ENCODE measurements at places on chromosomes 2 and 18.

DNA sequence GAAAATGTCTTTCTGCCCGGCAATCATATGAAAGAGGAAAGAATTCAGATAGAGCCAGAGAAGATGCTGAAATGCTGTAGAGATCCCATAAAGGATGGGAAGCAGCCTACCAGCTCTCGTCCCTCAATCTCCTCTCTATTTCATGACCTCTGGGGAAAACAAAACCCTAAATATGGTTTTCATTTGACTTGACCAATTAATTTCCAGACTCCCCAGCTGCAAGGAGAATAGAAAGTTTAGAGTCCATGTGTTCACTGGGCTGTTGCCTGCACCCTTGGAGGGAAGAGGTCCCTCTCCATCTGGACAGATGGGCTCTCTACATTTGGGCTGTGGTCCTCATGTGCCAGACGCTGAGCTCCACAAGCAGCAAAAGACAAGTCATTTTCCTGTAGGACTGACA, 40.6 kb downstream of the CAPN13 start:
- no peak for DNase-seq

GRCh38 chr2:30410217-30410616, 36.8 kb upstream of the LCLAT1 start:
- no peak for DNase-seq

GRCh38 chr2:176493226-176493825, 224.1 kb downstream of the MTX2 start:
- DNase-seq = no peak

- DNase-seq = no peak
These were observed 172.5 kb downstream of the UXS1 start for GRCh38 chr2:106021662-106022028.

DNA sequence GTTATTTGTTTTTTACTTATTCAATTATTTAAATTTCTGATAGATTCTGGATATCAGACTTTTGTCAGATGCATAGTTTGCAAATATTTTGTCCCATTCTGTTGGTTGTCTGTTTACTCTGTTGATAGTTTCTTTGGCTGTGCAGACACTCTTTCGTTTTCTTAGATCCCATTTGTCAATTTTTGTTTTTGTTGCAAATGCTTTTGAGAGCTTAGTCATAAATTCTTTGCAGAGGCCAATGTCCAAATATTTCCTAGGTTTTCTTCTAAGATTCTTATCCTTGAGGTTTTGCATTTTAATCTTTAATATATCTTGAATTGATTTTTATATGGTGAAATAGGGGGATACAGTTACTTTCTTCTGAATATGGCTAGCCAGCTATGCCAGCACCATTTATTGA, 112.7 kb upstream of the SESTD1 start:
- no peak for DNase-seq

DNA sequence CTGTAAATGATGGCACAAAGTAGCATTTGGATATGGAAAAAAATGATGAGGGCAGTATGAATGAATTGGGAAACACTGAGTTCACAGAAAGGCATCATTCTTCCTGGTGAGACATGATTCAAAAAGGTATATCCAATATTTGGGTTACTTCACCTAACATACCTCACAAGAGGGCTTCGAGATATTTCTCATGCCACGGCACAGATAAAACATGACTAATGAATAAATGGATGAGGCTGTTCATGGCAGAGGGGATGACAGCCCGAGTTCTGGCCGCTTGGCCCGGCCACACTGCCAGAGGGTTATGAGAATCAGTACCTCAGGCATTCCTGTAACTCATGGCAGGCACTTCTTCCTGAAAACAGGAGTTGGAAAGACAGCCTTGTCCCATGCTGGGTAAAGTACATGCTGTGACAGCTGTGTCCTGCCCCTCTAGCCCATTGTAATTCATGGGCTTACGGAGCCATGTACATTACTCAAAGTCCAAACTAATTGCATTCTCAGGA, 116.0 kb upstream of the ACVR1C start:
- no peak for DNase-seq

- peak; percentile 62 for DNase-seq
These were observed 29.2 kb downstream of the UNC50 start for GRCh38 chr2:98637401-98638147.

DNA sequence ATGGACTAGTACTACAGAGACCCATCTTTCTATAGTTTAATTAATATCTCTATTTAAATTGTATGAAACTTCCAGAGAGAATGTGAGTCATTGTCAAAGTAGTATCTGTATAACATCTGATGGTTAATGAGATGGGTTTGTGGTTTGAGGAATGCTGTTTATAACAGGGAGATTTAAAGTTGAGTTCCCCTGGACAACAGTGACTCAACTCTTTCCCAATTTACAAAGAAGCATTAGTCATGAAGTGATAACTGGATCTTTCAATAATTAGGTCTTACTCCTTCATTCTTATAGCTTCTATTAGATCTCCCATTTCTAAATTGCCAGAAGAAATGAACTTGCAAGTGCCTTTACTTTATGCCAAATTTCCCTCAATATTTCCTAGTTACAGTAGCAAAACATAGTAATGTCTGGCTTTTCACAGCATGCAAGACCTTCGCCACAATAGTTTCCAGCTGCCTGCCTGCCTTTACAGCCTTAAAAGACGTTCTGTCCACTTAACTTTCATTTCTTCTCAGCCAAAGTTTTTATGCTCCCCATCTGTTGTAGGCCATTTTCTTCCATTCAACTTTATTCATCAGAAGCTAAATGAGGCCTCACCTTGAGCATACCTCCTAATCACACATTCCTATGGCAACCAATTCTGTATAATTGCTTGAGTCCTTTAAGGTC, 47.7 kb upstream of the WDR75 start:
- no peak for DNase-seq

DNA sequence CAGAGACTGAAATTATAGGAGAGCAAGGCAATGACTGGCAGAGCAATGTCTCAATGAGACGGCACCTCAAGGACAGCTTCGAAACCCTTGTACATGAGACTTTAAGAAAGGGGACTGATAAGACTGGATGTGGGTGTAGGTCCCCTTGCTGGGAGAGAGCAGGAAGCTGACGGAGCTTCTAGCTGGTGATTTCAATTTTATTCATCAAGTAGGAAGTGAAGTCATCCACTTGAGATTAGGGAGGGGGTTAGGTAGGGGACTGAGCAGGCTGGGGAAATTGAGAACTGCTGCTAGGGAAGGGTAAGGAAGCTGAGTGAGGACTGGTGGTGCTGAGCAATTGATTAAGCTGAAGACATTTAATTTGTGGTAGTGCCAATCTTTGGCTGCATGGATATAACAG, 99.5 kb upstream of the ITGB6 start:
- no peak for DNase-seq

- DNase-seq = no peak
These were observed 55.5 kb upstream of the ALKAL2 start for GRCh38 chr2:343355-343754.

DNA sequence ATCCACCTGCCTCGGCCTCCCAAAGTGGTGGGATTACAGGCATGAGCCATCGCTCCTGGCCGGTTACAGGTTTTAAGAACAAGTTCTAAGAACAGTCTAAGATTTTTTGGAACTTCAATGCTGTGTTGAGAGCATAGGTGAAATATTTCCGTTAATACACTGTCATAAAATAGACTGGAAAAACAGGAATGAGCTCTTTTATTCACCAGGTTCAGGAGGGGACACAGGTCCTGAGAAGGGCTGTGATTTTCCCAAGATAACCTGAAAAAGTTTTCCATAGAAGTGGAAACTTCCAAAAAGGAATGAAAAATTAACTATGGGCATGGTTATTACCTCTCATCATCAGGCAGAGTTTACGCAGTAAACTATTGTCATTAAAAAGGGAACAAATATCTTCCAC, 97.6 kb upstream of the TMEM178A start:
- DNase-seq = no peak

GRCh38 chr2:262117-262516, 1.7 kb downstream of the SH3YL1 start:
- DNase-seq = no peak

DNA sequence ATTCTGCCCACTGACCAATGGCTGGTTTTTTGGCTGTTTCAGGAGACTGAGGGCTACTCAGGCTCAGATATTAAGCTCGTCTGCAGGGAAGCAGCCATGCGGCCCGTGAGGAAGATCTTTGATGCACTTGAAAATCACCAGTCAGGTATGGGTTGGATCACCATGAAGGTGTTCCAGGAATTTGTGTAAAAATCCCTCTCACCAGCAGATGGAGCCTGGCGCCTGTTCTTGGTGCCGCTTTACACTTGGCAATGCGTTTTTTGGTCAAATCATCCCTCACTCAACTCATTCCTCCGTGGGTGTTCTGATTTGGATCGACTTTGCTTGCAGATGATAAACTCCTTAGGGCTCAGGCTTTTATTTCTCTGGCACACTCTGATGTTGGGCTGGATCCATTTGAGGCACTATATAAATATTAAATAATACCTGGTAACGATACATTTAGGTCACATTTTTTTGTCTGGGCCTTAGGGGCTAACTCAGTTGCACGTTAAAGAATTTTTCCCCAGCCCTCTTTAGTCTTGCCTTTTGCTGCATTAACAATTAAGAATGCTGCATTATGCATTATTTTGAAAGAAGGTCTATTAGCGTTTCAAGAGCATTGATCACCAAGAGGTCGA, 50.0 kb downstream of the HDHD2 start:
- DNase-seq = peak; percentile 52

DNA sequence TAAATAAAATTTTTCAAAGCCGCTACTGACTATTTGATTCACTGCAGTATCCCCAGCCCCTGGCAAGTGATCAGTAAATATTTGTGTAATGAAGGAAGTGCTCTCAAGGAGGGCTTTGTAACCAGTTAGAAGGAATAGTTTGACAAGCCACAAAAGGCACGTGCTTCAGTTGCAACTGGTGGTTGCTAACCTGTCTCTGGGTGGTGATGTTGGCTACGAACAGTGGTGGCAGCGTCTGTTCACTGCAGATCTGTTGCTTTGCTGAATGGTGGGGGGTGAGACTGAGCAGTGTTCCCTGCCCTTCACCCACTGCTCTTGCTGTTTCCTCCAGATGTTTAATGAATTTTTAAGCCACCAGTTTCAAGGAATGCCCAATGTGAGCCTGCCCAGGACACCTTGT, 73.9 kb upstream of the SIX2 start:
- DNase-seq = no peak

- no peak for DNase-seq
These were observed 294.7 kb upstream of the LRP1B start for GRCh38 chr2:142425551-142425950.

DNA sequence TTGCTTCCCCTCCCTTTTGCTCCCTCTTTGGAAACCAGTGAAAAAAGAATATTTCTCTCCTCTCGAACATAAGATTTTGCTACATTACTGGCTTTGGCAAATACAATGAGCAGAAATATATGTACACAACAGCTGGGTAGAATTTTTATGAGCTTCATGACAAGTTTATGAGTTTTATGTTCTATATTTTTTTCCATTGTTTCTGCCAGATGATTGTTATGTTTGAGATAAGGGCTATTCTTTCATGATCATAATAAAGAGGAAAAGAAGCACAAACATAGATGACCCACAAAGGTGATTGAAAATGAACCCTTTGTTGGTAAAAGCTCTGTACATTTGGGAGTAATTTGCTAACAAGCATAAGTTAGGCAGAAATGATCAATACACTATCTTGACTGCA, 14.8 kb upstream of the TFPI start:
- DNase-seq = no peak

- DNase-seq = no peak
These were observed 67.5 kb downstream of the CSRNP3 start for GRCh38 chr2:165536851-165537499.

All from CD4-positive, alpha-beta T cell treated with Interleukin-15 for 1 hour (primary cell).